DMS79 (cell line): ENCODE measurements at places on chromosomes 6 and 20.

DNA sequence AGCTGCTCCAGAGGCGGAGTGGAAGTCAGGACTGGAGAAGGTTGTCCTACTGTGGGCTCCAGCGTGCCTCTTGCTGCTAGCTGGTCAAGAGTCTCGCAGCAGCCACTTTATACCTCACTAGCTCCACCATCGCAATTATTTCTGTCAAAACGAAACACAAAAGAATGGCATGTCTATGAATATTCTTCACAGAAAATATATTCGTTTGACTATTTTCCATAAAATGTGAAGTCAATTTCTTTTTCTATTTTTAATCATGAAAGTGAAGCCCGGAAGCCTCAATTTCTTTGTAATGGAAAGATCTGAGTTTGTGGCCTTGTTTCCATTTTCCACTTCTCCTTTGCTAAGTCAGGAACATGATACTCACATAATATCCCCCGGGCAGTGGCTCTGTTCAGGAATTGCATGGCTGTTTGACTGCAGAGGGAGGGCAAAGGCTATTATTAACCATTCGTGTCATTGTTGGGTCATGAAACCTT lies 51.7 kb downstream of the DTD1 start:
- DNase-seq, result no peak

- DNase-seq, result no peak
Observed at GRCh38 chr6:133290930-133291329, 49.8 kb downstream of the EYA4 start.

GRCh38 chr6:152220786-152221185 lies 413.3 kb downstream of the ESR1 start:
- no peak for DNase-seq

- DNase-seq, result no peak
Observed at GRCh38 chr6:119647309-119647708, 297.7 kb upstream of the MAN1A1 start.

- no peak for DNase-seq
Observed at GRCh38 chr6:151675746-151676459, 131.6 kb upstream of the ESR1 start.

DNA sequence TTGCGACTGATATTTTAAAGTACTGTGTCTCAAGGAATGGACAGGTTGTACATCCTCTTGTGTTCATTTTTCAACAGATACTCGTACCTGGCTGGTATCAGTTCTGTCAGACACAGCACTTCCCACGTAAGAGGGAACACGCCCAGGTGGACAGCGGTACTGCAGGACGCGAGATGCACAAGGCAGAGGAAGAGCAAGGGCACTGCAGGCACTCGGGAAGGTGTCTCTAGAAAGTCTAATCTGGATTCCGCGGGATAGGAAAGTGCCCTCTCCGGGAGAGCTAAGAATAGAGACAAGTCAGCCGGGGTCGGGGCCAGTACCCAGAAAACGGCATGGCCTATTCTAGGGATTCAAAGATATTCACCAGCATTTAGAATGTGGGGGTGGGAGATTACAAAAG lies 94.2 kb upstream of the MBOAT1 start:
- no peak for DNase-seq

DNA sequence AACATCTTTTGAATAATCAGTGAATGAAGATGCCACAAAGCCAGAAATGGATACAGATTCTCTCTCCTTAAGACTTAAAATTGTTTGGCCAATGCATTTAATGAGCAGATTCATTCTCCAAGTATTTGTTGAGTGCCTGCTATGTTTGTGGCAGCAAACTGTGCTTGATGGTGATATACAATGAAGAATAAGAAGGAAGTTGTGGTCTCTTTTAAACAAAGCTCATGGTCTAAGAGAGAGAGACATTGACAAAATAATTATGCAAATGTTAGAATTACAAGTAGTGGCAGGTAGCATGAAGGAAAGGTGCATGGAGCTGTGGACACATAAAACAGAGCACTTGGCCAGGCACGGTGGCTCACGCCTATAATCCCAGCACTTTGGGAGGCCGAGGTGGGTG lies 28.3 kb downstream of the NFATC2 start:
- DNase-seq, result no peak

DNA sequence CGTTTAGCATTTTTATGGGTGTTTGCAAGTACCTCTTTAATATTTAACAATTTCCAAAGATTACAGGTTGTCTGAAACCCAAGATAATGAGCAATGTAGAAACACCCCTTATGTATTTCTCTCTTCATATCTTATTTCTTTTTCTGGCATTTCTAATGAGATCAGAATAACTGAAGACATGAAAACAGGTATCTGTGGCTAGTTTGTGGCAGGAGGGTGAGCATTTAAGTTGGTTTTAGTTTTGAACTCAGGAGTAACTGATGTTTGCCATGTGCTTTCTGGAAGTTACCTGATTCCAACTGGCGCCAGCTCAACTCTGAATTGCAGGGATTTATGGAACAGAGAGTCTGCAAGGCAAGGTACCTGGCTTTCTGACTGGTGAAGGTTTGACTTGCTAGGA lies 35.4 kb upstream of the PRL start:
- no peak for DNase-seq

GRCh38 chr6:56671651-56672461 lies 29.2 kb upstream of the DST start:
- DNase-seq, result no peak

- DNase-seq, result no peak
Observed at GRCh38 chr20:62690261-62690820, 18.3 kb upstream of the NTSR1 start.

DNA sequence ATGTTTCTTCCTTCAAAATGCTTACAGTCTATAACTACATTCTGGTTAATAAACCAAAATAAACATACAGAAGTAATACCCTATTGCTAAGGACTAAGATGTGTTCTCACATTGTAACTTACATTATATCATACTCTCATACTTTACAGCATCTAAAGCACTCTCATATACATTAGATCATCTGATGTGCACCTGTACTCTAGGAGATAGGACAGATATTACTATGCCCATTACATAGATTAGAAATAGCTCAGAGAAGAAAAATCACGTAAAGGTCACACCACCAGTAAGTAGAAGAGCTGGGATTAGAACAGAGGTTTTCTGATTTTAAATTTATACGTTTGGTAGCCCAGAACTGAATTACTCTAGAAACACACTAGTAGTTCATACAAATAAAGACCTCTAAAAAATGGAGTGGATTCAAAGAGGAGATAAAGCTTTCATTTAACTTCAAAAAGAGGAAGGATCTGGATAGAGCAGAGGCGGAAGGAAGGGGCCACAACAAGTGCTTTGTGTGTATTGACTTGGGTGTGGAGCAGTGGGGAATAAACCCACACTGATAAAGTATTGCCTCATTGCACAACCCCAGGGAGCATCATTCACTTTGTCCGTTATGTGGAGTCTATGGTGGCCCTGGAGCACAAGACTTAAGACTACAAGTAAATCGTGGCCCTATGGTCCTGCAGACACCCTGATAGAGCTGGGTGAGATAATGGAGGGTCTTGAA lies 30.9 kb downstream of the SLC2A12 start:
- DNase-seq, result no peak

- DNase-seq, result no peak
Observed at GRCh38 chr6:139376604-139377218, 2.3 kb upstream of the CITED2 start.

DNA sequence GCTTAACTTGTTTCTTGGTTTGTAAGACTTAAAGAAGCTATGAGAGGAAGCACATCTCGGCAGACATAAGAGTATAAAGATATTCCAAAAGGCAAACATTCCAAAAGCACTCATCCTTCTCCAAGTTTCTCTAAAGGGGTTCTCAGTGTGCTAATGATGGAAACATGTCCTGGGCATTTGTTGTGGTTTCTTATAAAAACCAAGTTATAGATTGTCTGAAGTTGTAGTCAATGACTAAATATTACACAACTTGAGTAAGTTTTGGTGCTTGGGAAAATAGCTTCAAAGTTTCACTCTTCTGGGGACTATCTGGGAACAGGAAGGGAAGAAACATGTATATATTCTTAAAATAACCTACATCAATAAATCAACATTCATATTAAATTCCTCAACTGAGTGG lies 128.3 kb upstream of the TBX18 start:
- no peak for DNase-seq

DNA sequence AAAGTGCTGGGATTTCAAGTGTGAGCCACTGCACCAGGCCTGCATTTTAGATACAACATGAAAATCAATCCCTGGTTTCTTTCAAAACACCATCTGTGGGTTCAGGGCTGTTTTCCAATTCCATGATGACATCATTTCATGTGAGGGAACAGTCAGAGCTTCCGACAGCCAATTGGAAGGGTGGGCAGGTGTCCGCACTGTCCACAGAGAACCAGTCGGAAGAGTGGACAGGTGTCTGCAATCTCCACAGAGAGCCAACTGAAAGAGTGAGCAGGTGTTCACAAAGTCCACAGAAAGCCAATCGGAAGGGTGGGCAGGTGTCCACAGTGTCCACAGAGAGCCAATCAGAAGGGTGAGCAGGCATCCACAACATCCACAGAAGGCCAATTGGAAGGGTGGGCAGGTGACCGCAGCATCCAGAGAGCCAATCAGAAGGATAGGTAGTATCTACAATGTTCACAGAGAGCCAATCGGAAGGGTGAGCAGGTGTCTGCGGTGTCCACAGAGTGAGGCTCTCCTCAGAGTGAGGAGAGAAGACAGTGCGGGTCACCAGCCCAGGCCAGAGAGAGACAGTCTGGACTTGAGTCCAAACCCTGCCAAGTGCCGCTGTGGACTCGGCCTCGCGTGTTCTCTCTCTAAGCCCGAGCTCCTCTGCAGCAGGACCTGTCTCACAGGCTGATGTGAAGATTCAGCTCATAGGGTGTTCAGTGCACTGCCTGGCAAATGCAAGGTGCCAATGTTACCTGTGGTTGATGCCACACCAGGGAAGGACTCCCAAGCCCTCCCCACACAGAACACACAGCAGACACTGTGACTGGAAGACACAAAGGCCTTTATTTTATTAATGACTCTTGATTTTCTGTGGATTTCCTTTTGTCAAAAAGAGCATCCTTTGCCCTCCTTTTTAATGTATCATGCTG lies 57.3 kb downstream of the DLL1 start:
- DNase-seq, result no peak

DNA sequence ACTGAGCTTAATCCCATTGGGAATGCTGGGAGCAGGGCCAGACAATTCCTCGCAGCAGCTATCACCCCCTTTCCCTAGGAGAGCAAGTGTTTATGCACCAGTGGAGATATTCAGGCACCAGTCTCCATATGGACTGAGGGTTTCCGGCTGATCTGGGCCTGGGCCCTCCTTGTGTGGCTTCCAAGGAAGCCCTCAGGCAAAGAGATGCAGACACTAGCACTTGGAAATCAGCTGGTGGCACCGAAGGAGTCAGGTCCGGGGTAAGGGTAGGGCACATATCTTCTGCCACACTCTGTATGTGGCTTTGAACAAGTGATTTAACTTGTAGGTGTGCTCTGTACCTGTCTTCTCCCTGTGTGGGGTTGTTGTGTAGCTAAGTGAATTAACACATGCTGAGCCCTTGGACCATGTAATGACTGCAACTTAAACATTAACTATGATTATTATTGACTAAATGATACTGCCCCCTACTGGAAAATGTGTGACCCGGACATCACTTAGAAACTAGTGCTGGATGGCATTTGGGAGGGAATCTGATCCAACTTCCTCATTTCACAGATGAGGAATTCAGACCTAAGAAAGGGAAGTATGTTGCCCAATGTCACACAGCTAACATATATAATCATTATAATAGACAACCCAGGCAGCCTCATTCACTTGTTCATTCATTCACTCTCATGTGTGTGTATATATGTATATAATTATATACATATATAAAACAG lies 19.3 kb upstream of the WFDC2 start:
- DNase-seq, result no peak

GRCh38 chr6:15909290-15910070 lies 219.4 kb upstream of the MYLIP start:
- DNase-seq, result no peak

GRCh38 chr20:34708621-34709043 lies 4.5 kb downstream of the TP53INP2 start:
- DNase-seq, result no peak

GRCh38 chr6:26226579-26226967 lies 138.4 kb upstream of the BTN3A2 start:
- no peak for DNase-seq

- no peak for DNase-seq
Observed at GRCh38 chr20:58942549-58942948, 38.5 kb upstream of the NELFCD start.

- no peak for DNase-seq
Observed at GRCh38 chr6:111700135-111700690, 94.5 kb upstream of the TRAF3IP2 start.

- no peak for DNase-seq
Observed at GRCh38 chr20:48278961-48279481, 493.7 kb upstream of the SULF2 start.

DNA sequence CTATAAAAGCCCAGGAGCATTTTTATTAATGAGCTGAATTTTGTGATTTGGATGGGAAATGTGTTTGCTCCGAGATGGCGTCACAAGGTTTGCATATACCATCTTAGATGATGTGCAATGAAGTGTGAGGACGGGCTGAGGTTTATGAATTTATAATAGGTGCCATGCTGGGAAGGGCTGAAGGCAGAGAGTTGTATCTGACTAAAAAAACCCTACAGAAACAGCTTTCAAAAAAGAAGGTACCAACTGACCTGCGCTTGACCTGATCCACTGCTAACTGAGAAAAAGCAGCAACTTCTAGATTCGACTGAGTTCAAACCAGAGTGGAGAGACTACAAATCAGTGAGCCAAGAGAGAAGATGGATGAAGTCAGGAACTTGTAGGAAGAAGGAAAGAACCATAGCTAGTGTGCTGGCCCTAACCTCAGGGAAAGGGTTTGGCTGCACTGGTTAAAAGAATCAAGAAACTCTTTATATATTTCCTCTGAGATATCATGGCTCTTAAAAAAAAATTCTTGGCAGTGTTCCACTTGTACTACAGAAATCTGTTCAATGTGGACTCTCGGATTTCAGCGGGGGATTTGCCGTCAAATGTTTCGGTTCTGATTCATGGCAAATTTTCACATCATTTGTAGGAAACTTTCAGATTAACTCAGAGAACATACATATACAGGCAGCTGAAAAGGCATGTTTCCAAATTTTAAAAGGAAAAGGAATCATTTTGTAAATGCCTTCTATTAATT lies 56.5 kb upstream of the HDGFL1 start:
- DNase-seq, result no peak

- DNase-seq, result no peak
Observed at GRCh38 chr6:14950970-14951276, 294.9 kb upstream of the JARID2 start.

DNA sequence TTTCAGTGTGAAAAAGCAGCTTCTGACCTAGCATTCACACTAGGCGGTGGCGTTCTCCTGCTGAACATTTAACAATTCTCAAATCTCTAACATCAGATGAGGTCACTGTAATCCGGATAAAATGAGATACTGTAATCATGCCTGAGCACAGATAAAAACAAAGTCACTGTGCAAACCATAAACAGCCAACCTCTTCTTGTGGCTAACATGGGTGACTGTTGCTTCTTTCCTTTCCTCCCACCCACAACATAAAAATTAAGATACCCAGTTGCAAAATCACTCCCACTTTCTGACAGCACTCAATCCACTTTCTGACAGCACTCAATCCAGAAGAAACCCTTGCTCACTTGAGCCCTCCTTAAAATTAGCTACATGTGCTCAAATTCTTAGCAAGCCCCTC lies 11.5 kb upstream of the ALDH8A1 start:
- no peak for DNase-seq

- no peak for DNase-seq
Observed at GRCh38 chr6:46279874-46280273, 109.1 kb upstream of the ENPP5 start.
